T1000 (cell line): ENCODE measurements at places on chromosomes 16 and 17.

DNA sequence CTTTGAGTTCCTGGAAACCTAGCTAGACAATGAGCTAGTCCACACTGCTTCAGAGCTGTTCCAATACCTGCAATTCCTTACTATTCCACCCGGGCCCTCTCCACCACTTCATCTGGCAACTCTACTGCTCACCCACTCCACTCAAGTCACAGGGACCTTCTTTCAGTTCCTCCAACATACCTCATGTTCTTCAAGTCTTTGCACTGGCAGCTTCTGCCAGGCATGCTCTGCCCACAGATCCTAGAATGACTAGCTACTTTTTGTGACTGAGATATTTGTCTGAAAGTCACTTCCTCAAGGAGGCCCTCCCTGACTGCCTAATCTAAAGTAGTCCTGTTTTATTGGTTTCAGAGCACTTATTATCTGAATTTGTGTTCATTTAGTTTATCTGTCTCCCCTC, 86.4 kb downstream of the TEX14 start:
- no peak for DNase-seq

GRCh38 chr16:84218956-84219355, 20.9 kb downstream of the KCNG4 start:
- no peak for DNase-seq

GRCh38 chr17:43877031-43877430, 30.1 kb downstream of the CD300LG start:
- no peak for DNase-seq

- peak; percentile 63 for DNase-seq
Measured at GRCh38 chr17:65099941-65100315, 37.2 kb upstream of the RGS9 start.

- no peak for DNase-seq
Measured at GRCh38 chr17:29177541-29177870, 2.7 kb downstream of the MYO18A start.

DNA sequence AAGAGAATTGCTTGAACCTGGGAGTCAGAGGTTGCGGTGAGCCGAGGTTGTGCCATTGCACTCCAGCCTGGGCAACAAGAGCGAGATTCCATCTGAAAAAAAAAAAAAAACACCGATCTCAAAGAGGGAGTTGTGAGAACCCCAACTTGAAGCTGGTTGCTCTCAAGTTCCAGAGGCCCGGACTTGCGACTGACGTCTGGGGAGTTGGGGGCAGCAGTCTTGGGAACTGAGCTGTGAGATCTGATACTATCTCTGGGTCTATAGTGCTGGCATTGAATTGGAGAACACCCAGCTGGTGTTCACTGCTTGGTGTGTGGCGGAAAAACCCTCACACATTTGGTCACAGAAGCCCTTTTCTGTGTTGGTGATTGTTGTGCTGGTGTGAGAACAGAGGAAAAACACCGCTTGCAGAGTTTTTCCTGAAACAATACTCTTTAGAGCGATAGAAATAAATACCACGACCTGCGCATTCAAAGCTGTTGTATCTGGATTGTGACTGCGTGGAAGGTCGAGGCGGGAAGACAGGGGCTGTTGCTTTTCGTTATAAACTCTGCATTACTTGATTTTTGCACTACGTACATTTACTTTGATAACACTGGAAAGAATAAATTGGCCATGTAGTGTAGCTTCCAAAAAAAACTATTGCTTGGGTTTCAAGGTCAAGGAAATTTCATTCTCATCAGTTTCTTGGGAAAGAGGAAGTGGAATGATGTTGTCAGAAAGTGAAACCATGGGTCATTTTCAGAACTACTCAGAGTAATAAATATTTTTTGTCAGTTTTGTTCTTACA, 8.8 kb downstream of the SCIMP start:
- no peak for DNase-seq
